ENCODE measurements at places on chromosomes 2 and 18. TPM values are rescaled to one million over a fixed set of nuclear protein-coding genes. Genes with fewer than 3 reads are reported as not detected.

DNA sequence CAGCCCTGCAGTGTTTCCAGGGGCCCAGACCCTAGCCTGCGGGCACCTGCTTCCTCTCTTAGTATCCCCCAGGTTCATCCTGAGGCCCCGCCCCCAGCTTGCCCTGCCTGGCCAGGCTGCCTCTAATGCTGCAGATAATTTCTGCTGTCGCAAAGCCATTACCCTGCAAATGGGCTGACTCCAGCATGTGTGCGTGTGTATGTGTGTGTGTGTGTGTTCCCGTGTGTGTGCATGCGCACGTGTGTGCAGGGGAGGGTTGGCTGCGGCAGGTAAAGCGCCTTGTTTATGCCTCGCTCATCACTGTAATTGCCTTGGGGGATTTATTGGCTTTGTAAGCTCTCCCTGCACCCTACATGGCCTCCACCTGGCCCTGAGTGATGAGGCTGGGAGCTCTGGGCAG is 7.6 kb upstream of the PRSS56 start:
- no peak for DNase-seq

DNA sequence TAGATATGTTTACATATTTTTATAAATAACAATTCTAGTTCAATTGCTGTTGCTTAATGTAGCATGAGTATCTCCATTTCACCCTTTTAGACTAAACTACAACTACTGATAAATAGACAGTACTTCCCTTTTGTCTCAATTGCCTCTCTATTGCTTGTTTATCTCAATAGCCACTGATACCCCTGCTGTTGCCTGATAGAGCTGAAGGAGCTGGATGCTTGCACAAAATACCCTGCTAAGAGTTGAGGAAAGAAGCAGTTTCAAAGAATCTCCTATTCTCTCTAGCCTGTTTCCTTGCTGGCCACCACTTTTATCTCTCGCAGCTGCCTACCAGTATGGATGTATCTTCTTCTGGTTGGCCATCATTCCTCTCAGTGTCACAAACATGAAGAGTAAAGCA is 16.9 kb upstream of the ZNF804A start:
- DNase-seq = no peak

GRCh38 chr2:120358734-120359465 is 13.0 kb downstream of the INHBB start:
- DNase-seq = no peak

DNA sequence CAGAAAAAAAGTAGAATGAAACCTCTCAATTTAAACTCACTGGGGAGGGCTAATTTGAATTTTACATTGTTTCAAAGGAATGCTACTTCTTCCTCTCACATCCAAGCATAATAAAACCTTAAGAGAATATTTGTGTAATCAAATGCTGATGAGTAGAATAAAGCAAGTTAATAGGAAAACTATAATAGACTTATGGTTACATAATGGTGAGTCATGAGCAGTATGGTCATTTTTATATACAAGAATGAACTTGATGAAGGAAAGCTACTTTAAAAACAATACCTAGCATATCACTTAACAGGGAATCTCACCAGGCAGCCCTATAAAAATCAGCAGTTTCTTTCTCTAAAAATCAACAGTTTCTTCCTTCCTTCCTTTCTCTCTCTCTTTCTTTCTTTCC is 80.3 kb downstream of the VSNL1 start:
- no peak for DNase-seq

DNA sequence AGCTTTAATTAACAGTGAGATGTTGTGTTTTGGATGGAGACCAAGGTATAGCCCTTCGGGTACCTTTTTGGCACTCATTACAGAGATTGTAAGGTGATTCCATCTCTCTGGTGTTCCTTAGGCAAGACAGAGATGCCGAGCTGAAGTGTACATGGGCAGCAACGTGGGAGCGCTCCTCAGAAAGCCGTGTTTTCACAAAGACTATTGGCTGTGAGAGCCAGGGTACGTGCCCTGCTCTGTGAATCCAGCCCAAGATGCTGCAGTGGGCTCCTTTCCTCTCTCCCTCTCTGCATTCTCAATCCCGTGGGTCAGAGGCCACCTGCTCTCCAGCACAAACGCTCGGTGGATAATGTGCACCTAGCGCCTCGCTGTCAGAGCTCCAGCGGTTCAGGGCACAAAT is 203.0 kb upstream of the EPHA4 start:
- no peak for DNase-seq

DNA sequence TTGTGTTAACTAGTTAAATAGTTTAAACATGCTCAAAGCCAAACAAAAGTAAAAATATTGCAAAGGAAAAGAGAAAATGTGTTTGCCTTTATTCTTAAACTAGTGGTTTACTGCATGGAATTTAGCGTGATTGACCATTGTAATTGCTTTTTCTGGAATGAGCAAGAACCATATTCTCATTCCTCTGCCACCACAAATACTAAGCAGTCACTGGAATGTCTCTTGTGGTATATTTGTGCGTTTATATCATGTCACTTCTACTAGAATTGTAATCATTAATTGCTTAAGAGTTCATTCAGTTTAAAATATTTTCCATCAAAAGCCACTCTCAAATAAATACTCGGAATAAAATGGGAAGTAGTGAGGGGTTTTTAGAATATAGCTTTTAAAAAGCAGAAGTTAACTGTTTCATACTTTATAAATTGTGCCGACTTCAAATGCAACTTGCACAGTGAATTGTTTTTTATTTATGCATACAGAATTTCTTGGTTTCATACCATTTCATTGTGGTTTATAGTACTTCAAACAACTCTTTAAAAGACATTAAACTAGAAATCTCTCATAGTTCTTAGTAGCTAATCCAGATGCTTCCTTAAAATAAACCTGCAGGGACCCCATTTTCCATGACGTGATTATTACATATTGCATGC is 288.1 kb downstream of the EPHA4 start:
- DNase-seq = peak; percentile 42

- DNase-seq = no peak
Observed at GRCh38 chr18:59075923-59076322, 63.8 kb upstream of the SEC11C start.

DNA sequence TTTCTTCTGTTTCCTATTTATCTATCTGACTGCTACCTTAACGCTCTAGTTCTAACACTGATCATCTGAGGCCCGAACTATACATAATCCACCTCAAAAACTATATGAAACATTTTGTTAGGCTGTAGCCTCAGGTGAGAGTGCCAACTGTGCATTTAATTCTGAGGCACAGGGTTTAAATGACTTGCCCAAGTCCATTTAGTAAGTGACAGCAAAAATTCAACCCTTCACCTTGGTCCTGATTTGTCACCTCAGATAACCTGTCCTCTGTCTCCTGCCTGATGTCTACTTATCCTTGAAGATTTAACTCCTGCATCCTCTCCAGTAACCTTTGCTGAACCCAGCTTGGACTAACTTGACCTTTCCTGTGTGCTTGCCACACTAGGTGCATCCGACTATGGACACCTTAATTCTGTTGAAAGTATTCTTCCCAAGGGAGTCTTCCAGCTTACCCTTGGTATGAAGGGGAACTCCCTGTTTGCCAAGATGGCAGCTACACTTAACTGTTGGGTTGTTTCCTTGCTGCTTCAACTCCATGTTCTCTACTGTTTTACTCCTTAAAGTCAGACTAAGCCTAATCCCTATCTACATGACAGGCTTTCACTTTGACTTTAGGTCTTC is 23.5 kb downstream of the CD302 start:
- DNase-seq = no peak

- no peak for DNase-seq
Observed at GRCh38 chr2:240686460-240686859, 3.8 kb upstream of the AQP12B start.

GRCh38 chr2:167398873-167399272 is 510.6 kb downstream of the XIRP2 start:
- no peak for DNase-seq

- DNase-seq = no peak
Observed at GRCh38 chr2:13779996-13780395, 852.5 kb upstream of the LRATD1 start.

GRCh38 chr2:162114271-162114670 is 37.8 kb downstream of the GCG start:
- no peak for DNase-seq

- peak; percentile 38 for DNase-seq
Observed at GRCh38 chr2:86062043-86062442, 43.6 kb downstream of the POLR1A start.

DNA sequence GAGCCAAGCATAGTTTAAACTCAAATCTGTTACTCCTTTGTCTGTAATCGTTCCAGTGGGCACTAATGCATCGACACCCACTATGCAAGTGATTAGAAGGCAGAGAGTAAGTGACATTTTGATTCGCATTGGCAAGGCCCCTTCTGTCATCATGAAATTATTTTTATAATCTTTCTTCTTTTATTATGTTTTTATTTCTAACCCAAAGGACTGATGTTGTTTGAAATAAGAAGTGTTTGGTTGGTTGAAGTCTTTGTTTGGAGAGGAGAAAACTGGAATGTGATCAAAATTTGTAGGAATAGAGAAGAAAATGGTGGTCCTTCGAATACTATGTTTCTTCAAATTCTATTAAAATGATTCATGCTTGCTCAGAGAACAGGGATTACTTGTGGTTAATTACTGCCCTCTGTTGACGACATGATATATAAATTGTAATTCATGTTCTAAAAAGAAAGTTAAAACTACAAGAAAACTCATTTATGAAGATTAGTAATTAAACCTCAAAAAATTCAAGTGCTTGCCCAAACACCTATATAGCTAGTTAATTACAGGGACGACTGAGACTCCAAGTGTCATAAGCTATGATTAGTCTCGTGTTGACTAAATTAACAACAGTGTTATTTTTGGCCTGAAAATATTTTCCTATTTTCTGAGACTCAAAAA is 26.4 kb upstream of the TFPI start:
- peak; percentile 37 for DNase-seq

DNA sequence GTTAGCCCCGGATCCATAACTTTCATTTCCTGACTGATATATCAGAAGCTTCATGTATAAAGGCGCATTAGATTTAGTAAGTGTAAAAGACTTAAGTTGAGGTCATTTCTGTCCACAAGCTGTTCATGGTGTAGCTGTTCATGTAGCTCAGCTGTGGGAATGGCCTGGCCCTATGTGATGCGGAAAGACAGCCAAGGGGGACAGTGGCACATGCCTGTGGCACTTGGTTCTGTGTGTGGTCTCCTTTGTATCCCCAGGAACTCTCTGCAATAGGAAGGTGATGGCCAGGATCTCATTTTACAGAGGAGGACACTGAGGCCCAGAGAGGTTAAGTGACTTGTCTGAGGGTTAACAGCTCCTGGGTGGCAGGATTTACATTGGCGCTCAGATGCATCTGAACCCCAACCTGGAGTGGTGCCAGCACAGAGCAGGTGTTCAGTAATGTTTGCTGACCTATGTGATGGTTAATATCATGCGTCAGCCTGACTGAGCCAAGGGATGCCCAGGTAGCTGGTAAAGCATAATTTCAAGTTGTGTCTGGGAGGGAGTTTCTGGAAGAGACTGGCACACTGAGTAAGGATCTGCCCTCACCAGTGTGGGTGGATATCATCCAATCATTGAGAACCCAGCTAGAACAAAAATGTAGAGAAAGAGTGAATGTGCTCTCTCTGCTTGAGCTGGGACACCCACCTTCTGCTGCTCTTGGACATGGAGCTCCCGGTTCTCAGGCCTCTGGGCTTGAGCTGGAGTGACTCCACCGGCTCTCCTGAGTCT is 25.4 kb downstream of the HPCAL1 start:
- DNase-seq = no peak

GRCh38 chr2:9168821-9169221 is 37.8 kb upstream of the ASAP2 start:
- DNase-seq = no peak

- DNase-seq = peak; percentile 65
Observed at GRCh38 chr2:156456616-156457015, 20.4 kb downstream of the GPD2 start.

FAM110C gene
- 10.4 TPM for total RNA-seq

KYNU gene
- total RNA-seq = 2.7 TPM

KCNG3 gene
- 0.79 TPM for total RNA-seq

EN1 gene
- total RNA-seq = not detected

HOXD4 gene
- total RNA-seq = 13.8 TPM

AGPS gene
- 50.7 TPM for total RNA-seq

ANKRD30B gene
- 0.08 TPM for total RNA-seq

EVX2 gene
- not detected for total RNA-seq

C1QL2 gene
- total RNA-seq = not detected
